ENCODE measurements at places on chromosomes 7 and 10.

DNA sequence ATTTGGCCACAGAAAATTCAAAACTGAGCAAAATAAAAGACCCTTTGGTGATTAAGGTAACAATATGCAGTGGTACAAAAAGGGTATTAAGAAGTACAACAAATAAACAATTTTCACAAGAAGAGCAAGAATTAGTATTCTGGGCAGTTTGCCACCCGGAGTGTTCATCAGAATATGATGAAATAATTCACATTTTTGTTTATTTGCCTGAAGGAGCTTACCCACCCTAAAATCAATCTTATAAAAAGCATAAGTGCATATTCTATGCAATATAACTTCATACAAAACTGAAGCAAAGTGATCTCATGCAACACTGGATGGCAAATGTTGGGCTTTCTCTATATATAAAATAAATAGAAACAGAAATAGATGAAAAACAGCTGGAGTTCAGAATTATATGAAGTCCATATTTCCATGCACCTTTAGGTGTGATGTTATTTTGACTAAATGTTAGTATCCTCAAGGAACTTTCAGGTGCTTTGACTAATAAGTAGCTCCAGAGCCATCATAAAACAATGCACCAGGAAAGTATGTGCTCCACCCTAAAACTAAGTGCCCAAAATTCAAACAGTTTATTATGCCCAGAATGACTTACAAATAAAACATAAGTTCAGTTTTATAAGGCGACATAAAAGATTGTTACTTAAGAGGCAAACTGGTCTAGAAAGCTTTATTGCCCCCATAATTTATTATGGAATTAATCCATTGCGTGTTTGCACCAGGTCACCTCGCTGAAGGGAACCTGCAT is 474.3 kb downstream of the SEMA3D start:
- no peak for DNase-seq

DNA sequence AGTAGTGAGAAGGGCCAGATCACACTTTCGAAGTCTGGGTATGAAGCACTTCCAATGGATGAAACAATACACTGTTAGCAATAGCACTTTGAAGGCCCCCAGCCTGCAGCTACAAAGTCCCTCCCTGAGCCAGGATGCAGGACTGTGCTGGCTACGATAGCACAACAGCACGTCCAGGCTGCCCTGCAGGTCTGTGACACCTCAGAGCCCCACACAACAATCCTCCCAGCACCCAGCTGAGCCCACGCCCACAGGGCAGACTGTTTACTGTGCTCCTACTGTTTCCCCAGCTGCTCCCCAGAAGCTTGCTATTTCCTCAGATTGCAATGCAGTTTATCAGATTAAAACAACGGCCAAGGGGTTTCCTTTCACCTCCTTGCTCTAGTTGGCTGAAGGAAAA is 71.4 kb downstream of the HTR5A start:
- DNase-seq: no peak

DNA sequence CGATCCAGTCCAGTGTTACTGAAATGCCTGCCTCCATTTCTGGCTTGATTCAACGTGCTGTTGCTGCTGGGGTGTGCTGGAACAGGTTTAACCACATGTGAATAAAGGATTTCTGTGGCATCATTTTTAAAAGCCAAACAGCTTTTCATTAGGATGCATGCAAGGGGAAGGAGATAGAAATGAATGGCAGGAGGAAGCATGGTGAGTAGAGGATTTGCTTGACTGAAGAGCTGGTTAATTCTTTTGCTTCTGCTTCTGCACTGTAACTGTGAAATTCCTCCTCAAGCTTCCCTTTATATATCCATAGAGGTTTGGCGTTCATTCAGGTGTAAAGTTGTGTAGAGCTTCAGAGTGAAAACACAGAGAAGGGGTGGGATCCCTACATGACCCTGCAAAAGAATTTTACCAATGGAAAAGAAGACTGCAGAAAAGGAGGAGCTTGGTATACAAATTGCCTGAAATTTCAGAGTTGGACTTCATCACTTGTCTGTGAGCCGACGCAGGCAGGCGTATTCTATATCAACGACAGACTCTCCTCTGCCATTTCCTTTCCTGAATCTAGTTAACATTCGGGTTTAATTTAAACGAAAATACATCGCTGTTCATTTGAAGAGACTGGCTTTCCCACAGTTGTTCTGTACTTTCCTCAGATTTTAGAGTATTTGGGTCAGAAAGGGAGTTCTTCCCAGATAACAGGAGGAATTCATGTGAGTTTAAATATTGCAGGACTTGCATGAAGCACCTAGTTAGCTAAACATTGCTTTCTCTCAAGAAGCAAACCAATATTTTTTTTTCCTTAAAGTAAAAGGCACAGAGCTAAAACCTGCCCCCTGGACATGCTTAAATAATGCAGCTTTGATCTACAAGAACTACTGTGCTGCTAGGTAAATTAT is at the start of gene SOSTDC1:
Gene SOSTDC1, minus strand, starts transcription at position 270 of the 893 bp plus-strand sequence. Its CDS starts 70 bp downstream, at position 200.
- no peak for DNase-seq

DNA sequence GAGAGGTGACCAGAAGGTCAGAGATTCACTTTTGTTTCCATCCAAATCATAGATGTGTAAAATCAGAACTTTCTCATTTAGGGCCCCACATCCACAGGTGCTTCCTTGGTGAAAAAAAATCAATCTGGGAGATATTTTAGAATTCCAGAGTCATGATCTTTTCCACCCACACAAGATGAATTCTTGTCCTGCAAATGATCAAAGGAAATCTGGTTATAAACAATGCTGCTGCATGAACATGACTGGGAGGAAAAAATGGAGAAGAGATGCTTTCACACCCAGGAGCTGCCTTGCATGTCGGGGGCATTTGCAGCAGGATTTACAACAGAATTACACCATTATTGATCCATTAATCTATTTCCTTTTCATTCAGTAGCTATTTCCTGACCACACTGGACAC is 106.5 kb upstream of the TMEM72 start:
- no peak for DNase-seq

GRCh38 chr10:43407148-43407575 is 1.8 kb downstream of the HNRNPF start:
- peak; percentile 78 for DNase-seq

DNA sequence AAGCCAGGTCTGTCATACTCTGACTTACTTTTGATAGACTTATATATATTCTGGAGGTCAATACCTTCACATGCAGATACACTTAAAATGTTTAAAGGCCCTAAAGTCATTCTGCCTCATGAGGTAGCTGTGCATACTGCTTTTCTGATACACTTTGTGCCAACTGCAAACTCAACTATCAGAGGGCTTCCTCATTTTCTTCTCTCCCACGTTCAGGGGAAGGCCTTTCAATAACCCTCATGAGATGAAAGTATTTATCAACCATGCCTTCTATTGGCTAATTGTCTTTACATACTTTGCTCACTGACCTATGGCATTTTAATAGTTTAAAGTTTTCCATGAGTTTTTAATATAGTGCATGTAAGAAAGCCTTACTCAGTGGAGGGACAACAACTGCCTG is 112.7 kb upstream of the AMPH start:
- DNase-seq: no peak

DNA sequence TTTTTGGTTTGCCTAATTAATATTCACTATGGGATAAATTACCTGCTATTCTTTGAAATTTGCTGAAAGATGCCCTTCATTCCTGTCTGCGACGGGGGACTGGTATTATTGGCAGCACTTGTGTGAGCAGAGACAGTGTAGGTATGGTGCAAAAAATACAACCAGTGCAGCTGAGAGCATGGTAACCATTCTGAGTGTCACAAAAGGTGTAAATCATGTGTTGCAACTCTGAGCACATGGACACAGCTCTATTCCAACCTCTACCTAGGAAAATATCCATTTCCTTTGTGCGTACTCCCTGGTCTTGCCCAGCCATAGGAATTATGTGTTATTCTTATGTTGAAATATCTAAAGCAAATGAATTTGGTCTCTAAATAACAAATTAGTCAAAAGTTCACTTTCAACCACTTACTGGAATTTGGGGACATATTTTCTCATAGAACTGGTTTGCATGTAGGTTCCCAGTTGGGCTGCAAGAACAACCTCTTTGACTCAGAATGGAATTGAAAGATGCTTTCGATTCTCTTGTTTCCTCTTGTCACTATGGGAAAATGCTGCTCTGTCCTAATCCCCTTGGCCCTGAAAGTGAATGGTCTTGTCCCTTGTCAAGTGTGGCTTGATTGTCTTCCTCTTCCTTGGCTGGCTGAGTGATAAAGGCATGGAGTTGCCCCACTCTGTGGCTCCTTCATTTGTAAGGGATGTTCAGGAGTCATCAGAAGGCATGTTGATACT is 57.0 kb downstream of the CELF2 start:
- no peak for DNase-seq

DNA sequence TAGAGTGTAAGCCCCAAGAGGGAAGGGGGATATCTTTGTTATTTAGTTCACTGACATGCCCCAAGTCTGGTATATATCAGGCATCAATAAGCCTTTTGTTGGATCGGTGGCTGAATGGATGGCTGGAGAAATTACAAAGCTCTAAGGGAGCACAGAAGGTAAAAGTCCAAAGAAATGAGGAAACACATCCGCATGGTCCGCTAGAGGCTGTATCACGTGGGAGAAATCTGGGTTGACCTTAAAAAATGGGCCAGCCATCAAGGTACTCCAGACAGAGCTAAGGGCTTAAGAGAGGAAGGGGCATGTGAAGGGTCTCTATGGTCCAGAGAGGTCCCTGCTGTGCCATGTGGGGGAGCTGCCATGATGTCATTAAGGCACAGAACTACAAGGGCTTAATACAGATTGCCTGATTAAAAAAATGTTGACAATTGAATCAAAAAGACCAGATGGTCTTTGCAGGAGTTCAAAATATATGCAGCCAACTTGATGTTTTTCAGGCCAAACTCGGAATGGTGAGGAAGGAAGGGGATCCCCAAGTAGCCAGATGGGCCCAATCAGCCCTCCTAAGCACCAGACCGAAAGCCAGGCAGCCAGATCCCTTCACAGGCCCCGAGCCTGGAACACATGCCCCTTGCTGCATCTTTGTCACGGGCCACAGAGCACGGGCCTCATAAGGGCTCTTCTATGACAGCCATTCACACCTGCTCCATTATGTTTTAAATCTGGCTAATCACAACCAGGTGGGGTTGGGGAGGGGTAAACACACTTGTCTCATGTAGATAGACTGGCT is 31.9 kb downstream of the SCRN1 start:
- no peak for DNase-seq

GRCh38 chr7:72754312-72754711 is 73.7 kb downstream of the TYW1B start:
- DNase-seq: no peak

- DNase-seq: no peak
Measured at GRCh38 chr7:151373599-151373998, 32.0 kb downstream of the NUB1 start.

DNA sequence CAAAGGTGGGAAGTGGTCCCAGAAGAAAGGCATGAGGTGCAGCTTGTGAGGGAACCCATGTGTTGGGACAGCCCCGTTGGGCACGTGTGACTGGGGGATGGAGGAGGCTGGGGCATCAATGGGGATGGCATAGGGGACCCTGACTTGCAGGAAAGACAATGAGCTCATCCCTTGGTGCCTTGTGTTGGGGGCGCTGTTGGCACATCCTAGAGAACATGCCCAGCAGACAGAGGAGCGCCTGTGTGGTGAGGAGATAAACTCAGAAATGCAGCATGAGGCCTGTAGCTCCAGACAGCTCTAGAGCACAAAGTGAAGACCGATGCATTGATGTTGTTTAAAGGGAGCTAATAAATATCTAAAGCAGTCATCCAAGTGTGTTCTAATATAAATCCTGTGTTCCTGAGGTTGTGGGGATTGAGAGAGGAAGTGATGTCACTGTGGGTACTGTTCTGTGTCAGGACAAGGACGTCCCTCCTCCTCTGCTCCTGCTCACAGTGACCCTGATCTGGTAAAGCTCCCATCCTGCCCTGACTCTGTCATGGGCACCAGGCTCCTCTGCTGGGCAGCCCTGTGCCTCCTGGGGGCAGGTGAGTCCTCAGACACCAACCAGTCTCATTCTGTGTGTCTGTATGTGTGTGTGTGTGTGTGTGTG is 126.1 kb upstream of the PRSS58 start:
- DNase-seq: no peak

GRCh38 chr7:111104710-111105109 is 13.8 kb downstream of the LRRN3 start:
- DNase-seq: no peak

GRCh38 chr10:42596196-42596595 is 42.2 kb downstream of the ZNF33B start:
- DNase-seq: no peak

Measured in activated CD4-positive, CD25-positive, alpha-beta regulatory T cell treated with anti-CD3 and anti-CD28 coated beads, Interleukin-2, amount 50 U/mL, for 72 hours (primary cell).